Cardiac atrium fibroblast (primary cell): ENCODE measurements at places on chromosomes 7 and 10. TPM values are rescaled to one million over a fixed set of nuclear protein-coding genes. Genes with fewer than 3 reads are reported as not detected.

Gene CFAP46
- 0.81 TPM in 1 of 2 replicates, not detected in the other for total RNA-seq

Gene TAS2R41
- total RNA-seq: not detected in 2 replicates

Gene OR9A2
- not detected in 2 replicates for total RNA-seq

Gene INSYN2A
- total RNA-seq: not detected in 2 replicates

Gene HTR5A
- not detected in 2 replicates for total RNA-seq

Gene IL6
- 184 and 291 TPM in 2 replicates for total RNA-seq

Gene SH3PXD2A
- 9.4 and 14.4 TPM in 2 replicates for total RNA-seq

Gene FIGNL1
- 7.5 and 8.7 TPM in 2 replicates for total RNA-seq
